Stimulated activated CD8-positive, alpha-beta memory T cell treated with anti-CD3 and anti-CD28 coated beads, Interleukin-12 subunit alpha, Interleukin-12 subunit beta, amount 100 ng/mL, for 1 hour (primary cell): ENCODE measurements at places on chromosomes 2 and 18.

- no peak for DNase-seq
These were observed 134.8 kb downstream of the ZNF385B start for GRCh38 chr2:179726461-179727180.

DNA sequence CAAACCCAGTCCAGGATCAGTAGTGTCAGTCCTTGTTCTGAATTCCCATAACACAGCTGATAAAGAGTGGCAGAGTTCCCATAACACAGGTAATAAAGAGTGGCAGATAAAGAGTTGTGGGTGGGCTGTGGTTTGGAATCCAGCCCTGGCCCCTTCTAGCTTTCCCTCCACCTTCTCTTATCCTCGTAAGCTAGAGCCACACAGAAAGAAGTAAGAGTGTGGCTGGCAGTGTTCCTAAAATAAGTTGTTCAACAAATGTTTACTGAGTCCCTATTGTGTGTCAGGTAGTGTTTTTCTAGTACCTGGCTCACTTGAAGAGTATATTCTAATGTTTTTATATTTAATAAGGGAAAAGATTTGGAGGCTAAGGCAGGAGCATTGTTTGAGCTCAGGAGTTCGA lies 65.0 kb upstream of the BCL2L11 start:
- DNase-seq: no peak

DNA sequence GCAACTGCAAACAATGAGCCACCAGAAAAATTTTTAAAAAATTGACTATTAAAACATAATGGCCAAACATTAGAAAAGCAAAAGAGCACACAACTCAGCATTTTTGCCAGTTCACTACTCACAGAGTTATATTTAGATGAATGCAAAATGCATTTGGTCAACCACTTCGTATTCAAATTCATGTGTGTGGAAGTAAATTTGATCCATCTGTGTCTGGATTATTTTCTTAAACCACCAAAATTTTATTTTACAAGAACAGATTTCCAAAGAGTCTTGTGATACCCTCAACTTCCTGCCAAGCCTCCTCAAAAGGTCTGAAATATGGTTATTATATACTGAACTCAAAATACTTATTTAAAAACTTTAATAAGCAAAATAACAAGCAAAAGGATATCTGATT lies 57.4 kb downstream of the PPP1R1C start:
- no peak for DNase-seq

GRCh38 chr2:149400997-149401396 lies 70.6 kb downstream of the LYPD6 start:
- DNase-seq: no peak

- no peak for DNase-seq
These were observed 195.9 kb upstream of the CYRIA start for GRCh38 chr2:16861530-16861929.

DNA sequence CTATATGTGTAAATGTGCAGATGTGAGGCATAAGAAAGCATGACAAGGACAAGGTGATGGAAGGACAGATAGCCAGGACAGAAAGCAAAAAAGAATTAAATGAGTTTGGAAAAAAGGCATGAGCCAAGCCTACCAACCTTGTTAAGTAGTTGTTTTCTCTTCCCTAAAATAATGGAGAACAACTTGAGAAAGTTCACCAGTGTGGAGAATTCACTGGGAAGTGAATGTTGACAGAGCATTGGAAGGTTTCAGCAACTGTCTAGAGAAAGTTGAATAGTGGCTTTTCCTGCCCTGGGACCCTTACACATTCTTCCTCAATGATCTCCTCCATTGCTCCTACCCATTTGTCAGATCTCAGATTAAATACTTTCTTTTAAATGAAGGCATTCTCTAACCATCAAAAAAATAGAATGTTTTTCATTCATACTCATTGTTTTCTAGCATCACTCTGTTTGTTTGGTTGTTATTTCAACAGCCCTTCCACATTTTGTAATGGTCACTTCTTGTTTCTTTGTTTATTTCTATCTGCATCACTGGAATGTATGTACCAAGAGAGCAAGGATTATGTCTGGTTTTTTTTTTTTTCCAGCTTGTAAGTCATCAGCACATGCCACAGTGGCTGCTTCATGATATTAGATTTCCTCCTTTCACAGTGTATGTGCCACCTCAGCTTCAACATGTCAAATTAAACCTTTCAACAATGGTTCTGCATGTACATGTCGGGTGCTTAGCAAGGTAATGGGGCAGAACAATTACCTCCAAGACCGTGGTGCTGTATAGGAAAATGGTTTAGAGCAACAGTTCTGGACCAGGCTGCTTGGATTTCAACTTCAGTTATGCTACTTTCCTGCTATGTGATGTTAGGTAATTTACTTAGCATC lies 586.0 kb upstream of the VRK2 start:
- no peak for DNase-seq

- no peak for DNase-seq
These were observed 55.8 kb upstream of the MGAT5 start for GRCh38 chr2:134198006-134198634.

DNA sequence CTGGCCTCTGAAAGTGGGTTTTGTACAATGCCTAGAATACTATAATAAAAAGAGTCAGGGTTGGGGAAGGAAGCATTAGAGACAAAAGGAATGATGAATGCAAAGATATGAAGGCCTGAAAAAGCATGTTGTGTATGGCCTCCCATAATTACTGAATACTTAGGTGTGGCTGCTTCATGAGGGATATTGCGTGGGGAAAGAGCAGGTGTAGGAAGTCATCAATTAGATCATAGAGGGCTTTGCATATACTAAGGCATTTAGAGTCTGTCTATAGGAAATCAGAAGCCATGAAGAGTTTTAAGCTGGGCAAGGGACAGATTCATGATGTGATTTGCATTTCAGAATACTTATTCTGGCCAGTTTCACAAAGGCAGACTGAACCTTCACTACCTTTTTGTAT lies 48.2 kb downstream of the NCOA1 start:
- no peak for DNase-seq

GRCh38 chr2:100957996-100958653 lies 44.0 kb upstream of the RPL31 start:
- DNase-seq: no peak

- no peak for DNase-seq
These were observed 111.7 kb upstream of the RAB27B start for GRCh38 chr18:54716586-54716985.

- no peak for DNase-seq
These were observed 93.2 kb downstream of the KLF7 start for GRCh38 chr2:207072571-207072970.
